Memory B cell (primary cell): ENCODE measurements at places on chromosomes 4 and X.

GRCh38 chr4:123785538-123785937 lies 388.9 kb downstream of the SPRY1 start:
- DNase-seq, result no peak
- H3K27me3 ChIP-seq, result peaks cover 1% of the 10 kb centered on the region
- no peak overlapping the region for H3K27ac ChIP-seq
- H3K4me3 ChIP-seq, result no peak overlapping the region
- H3K4me1 ChIP-seq, result no peaks in the 10 kb centered on the region

DNA sequence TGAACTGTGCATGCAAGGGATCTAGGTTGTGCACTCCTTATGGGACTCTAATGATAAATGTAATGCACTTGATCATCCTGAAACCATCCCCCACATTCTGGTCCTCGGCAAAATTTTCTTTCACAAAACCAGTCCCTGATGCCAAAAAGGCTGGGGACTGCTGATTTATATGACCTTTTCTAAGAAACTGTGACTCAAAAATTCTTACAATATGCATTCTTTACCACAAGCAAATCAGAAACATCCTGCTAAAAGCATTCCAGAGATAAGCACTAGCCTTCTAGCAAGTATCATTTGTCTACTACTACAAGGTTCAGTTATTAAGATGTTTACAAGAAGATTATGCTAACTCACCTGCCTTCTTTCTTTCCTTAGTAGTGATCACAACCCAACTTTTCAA lies 166.5 kb upstream of the PCDH7 start:
- H3K36me3 ChIP-seq, result no peaks in the 10 kb centered on the region
- no peaks in the 10 kb centered on the region for H3K4me1 ChIP-seq
- H3K27ac ChIP-seq, result no peak overlapping the region
- no peak for DNase-seq
- no peaks in the 10 kb centered on the region for H3K27me3 ChIP-seq

- H3K27ac ChIP-seq, result peak overlapping the region; percentile 62
- H3K4me1 ChIP-seq, result peaks cover 42% of the 10 kb centered on the region
- peaks cover 42% of the 10 kb centered on the region for H3K36me3 ChIP-seq
- no peak for DNase-seq
- no peaks in the 10 kb centered on the region for H3K27me3 ChIP-seq
Measured at GRCh38 chr4:38987491-38987890, 44.7 kb downstream of the TMEM156 start.

GRCh38 chrX:44189116-44189515 lies 154.4 kb downstream of the EFHC2 start:
- H3K4me3 ChIP-seq, result no peak overlapping the region
- DNase-seq, result no peak
- H3K27ac ChIP-seq, result no peak overlapping the region
- H3K4me1 ChIP-seq, result no peaks in the 10 kb centered on the region
- H3K27me3 ChIP-seq, result no peaks in the 10 kb centered on the region

GRCh38 chrX:30881390-30881789 lies 7.7 kb downstream of the TAB3 start:
- no peak for DNase-seq
- no peak overlapping the region for H3K4me3 ChIP-seq
- no peaks in the 10 kb centered on the region for H3K27me3 ChIP-seq

DNA sequence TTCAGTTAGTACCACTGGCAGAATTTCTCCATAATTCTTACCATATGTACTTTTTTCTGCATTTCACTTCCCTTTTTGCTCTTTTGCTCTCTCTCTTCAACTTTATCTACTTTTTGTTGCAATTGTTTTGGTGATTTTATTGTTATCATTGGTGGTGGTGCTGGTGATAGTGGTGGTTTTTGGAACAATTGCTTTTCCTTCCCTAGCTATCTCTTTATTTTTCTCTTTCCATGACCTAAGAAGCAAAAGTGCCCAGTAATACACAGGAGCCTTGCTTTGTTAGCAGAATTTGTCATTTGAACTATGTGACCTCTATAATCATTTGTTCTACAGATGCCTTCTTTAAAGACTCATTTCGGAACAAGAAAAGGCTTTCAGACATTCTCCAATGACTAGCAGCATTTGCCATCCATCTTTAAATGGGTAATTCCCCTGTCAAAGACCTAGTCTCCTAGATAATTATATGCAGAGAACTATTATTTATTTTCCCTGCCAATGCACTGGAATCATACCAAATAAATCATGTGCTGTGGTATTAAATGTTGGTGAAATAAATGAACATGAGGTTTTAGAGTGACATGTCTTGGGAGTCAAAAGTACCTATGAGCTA lies 154.5 kb downstream of the GASK1B start:
- DNase-seq, result no peak
- H3K27ac ChIP-seq, result no peak overlapping the region
- H3K27me3 ChIP-seq, result no peaks in the 10 kb centered on the region
- no peak overlapping the region for H3K4me3 ChIP-seq
- H3K4me1 ChIP-seq, result no peaks in the 10 kb centered on the region

- H3K36me3 ChIP-seq, result peaks cover 1% of the 10 kb centered on the region
- H3K4me1 ChIP-seq, result peaks cover 42% of the 10 kb centered on the region
Measured at GRCh38 chr4:36325499-36325898, 44.1 kb downstream of the DTHD1 start.

- peak; percentile 63 for DNase-seq
- peak overlapping the region; percentile 99 for H3K4me3 ChIP-seq
- peaks cover 10% of the 10 kb centered on the region for H3K36me3 ChIP-seq
- no peaks in the 10 kb centered on the region for H3K27me3 ChIP-seq
- H3K4me1 ChIP-seq, result peaks cover 39% of the 10 kb centered on the region
- peak overlapping the region; percentile 99 for H3K27ac ChIP-seq
Measured at GRCh38 chr4:25913056-25913850, 767 bp upstream of the SMIM20 start.

DNA sequence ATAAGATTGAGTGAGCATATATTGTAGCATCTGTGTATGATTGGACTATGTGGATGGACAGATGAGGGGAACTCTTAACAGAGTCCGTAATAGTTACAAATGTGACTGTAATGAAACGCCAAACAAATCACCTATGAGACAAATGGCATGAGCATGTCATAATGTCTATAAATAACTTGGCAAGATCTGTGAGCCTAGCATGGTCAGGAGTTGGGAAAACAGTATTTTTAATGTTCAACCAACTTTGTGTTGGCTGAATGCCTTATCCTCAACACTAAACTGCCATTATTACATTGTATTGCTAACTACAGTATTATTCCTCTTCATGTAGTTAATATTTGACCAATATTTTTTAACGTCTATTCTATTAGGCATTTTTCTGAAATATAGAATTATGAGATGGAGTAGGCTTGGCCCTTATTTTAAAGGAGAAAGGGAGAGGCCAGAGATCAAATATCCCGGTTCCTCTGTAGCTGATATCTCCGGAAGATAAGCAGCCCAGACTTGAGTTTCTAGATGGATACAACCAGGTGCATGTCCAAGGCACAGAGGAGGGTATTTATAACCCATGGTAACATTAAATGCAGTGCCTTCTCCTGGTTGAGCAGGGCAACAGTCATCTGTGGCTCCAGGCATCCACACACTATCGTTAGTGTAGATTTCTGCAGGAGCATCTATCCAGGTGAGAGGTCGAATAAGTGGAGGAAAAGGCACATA lies 32.7 kb downstream of the PF4 start:
- no peak for DNase-seq
- H3K27ac ChIP-seq, result no peak overlapping the region
- H3K36me3 ChIP-seq, result no peaks in the 10 kb centered on the region

GRCh38 chr4:24413311-24413784 lies 171.0 kb downstream of the DHX15 start:
- no peak for DNase-seq
- H3K4me3 ChIP-seq, result no peak overlapping the region
- H3K4me1 ChIP-seq, result no peaks in the 10 kb centered on the region
- H3K27ac ChIP-seq, result no peak overlapping the region

DNA sequence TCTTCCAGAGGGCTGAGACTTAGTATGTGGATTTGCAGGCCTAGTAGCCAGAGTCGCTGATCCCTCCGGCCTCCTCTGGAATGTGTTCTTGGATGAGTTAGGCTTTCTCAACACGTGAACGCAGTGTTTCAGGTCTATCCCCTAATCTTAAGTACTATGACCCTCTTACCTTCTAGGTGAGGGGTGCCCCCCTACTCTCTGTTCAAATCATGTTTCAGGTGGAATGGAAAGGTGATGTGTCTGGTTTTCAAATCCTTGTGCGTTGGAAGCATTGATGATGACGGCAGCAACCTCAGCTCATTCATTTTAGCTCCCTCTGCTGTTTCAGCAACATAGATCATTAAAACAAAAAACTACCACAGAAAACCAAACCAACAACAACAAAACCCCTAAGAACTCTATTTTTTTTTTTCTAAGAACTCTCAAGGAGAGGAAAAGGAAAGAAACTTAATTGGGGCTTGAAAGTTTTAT lies 56.4 kb downstream of the RWDD4 start:
- H3K27me3 ChIP-seq, result peaks cover 2% of the 10 kb centered on the region
- H3K27ac ChIP-seq, result no peak overlapping the region
- H3K4me3 ChIP-seq, result no peak overlapping the region
- peaks cover 2% of the 10 kb centered on the region for H3K4me1 ChIP-seq
- H3K36me3 ChIP-seq, result no peaks in the 10 kb centered on the region
- no peak for DNase-seq

GRCh38 chrX:7294483-7294882 lies 146.5 kb upstream of the PUDP start:
- no peak for DNase-seq
- no peaks in the 10 kb centered on the region for H3K4me1 ChIP-seq
- no peaks in the 10 kb centered on the region for H3K27me3 ChIP-seq
- no peak overlapping the region for H3K27ac ChIP-seq

GRCh38 chrX:81957318-81957717 lies 755.4 kb downstream of the SH3BGRL start:
- H3K27me3 ChIP-seq, result no peaks in the 10 kb centered on the region
- no peak overlapping the region for H3K4me3 ChIP-seq
- no peaks in the 10 kb centered on the region for H3K36me3 ChIP-seq

GRCh38 chr4:14345356-14345775 lies 656.9 kb upstream of the CPEB2 start:
- H3K27me3 ChIP-seq, result no peaks in the 10 kb centered on the region
- H3K36me3 ChIP-seq, result no peaks in the 10 kb centered on the region
- H3K27ac ChIP-seq, result no peak overlapping the region
- DNase-seq, result no peak
- H3K4me1 ChIP-seq, result peaks cover 8% of the 10 kb centered on the region

DNA sequence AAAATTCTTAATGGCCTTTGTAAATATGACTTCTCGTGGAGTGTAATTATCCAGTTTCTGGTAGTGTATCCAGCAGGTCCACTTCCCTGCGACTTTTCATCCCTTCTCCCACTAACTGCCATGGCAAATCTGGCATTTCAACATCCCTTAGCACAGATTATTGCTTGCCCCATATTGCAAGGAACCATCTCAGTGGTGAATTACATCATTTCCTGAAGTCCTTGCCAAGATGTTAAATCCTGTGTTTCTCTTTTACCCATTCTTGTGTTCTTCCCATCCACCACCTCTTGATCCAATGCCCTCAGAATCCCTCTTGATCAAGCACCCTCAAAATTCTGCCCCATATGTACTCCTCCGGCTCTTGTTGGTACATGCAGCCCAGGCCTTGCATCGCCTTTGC lies 88.1 kb upstream of the ZNF81 start:
- no peaks in the 10 kb centered on the region for H3K4me1 ChIP-seq
- H3K36me3 ChIP-seq, result no peaks in the 10 kb centered on the region
- no peak overlapping the region for H3K27ac ChIP-seq
- no peak overlapping the region for H3K4me3 ChIP-seq
- peaks cover 14% of the 10 kb centered on the region for H3K27me3 ChIP-seq
- DNase-seq, result no peak

DNA sequence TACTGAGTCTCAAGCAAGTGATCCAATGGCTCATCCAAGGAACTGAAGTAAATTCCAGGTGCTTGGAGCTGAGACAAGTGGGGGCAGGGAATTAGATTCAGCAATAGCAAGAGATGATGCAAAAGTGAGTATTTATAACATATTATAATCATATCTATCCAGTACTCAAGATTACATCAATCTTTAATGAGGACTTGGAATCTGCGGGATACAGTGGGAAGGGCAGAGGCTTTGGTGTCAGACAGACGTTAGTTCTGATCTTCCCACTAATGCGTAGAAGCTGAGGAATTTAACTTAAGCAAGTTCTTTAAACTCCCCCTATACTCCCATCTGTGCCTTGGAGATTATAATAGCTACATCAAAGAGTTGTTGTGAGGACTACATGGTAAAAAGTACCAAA lies 143.4 kb upstream of the NWD2 start:
- no peak overlapping the region for H3K27ac ChIP-seq
- no peak overlapping the region for H3K4me3 ChIP-seq
- H3K36me3 ChIP-seq, result no peaks in the 10 kb centered on the region
- DNase-seq, result no peak

DNA sequence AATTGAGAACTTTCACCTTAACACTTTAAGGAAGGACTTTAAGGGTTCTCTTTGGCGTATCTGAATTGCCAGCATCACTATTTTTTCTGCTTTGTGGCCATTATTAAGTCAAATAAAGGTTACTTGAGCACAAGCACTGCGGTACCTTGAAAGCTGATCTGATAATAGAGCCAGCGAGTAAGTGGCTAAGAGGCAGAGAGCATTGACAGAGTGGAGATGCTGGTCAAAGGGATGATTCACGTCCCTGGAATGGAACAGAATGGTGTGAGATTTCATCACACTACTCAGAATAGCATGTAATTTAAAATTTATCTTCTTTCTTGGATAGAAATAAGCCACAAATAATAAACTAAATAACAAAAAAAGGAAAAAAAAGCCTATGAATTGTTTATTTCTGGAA lies 57.1 kb upstream of the NPFFR2 start:
- H3K4me3 ChIP-seq, result no peak overlapping the region
- no peaks in the 10 kb centered on the region for H3K4me1 ChIP-seq
- no peaks in the 10 kb centered on the region for H3K27me3 ChIP-seq
- no peaks in the 10 kb centered on the region for H3K36me3 ChIP-seq
- H3K27ac ChIP-seq, result no peak overlapping the region

GRCh38 chr4:2441393-2442174 lies 22.8 kb downstream of the CFAP99 start:
- H3K36me3 ChIP-seq, result no peaks in the 10 kb centered on the region
- H3K4me3 ChIP-seq, result no peak overlapping the region
- H3K27me3 ChIP-seq, result peaks cover 2% of the 10 kb centered on the region
- DNase-seq, result peak; percentile 63

- no peaks in the 10 kb centered on the region for H3K4me1 ChIP-seq
- no peak for DNase-seq
- peaks cover 8% of the 10 kb centered on the region for H3K27me3 ChIP-seq
- H3K4me3 ChIP-seq, result no peak within 1 kb of the TSS
Measured at GRCh38 chrX:145817331-145818185, at the start of gene SLITRK2. SLITRK2 (plus strand) TSS chrX:145817829; CDS start chrX:145822426, 4,597 bp downstream.

GRCh38 chr4:172708184-172708583 lies 460.4 kb upstream of the GALNT7 start:
- no peak overlapping the region for H3K4me3 ChIP-seq
- no peak for DNase-seq
- H3K36me3 ChIP-seq, result no peaks in the 10 kb centered on the region
- H3K27me3 ChIP-seq, result no peaks in the 10 kb centered on the region

DNA sequence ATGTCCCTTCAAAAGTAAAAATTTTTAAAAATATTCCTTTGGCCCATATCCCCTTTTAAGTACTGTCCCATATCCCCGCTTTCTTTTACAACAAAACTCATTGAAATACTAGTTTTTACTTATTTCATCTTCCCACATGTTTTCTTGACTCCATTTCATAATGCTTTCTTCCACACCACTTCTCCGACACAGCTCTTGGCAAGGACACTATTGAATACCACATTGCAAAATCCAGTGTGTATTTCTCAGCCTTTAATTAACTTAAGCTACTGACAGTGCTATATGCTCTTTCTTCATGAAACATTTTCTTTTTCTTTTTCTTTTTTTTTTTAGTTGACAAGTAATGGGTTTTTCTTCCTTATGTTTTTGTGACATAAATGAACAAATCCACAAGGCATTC lies 28.8 kb downstream of the PRDM8 start:
- no peak for DNase-seq
- H3K27me3 ChIP-seq, result no peaks in the 10 kb centered on the region
- peaks cover 13% of the 10 kb centered on the region for H3K4me1 ChIP-seq
- H3K4me3 ChIP-seq, result no peak overlapping the region

GRCh38 chr4:14165222-14165920 lies 537.8 kb upstream of the BOD1L1 start:
- H3K27me3 ChIP-seq, result no peaks in the 10 kb centered on the region
- H3K27ac ChIP-seq, result peak overlapping the region; percentile 88
- peaks cover 24% of the 10 kb centered on the region for H3K4me1 ChIP-seq
